ENCODE measurements at places on chromosomes 2 and 18.

GRCh38 chr2:150944315-150944714 lies 317.3 kb downstream of the RBM43 start:
- no peak for DNase-seq

- no peak for DNase-seq
Observed at GRCh38 chr2:128710729-128711128, 392.1 kb upstream of the HS6ST1 start.

DNA sequence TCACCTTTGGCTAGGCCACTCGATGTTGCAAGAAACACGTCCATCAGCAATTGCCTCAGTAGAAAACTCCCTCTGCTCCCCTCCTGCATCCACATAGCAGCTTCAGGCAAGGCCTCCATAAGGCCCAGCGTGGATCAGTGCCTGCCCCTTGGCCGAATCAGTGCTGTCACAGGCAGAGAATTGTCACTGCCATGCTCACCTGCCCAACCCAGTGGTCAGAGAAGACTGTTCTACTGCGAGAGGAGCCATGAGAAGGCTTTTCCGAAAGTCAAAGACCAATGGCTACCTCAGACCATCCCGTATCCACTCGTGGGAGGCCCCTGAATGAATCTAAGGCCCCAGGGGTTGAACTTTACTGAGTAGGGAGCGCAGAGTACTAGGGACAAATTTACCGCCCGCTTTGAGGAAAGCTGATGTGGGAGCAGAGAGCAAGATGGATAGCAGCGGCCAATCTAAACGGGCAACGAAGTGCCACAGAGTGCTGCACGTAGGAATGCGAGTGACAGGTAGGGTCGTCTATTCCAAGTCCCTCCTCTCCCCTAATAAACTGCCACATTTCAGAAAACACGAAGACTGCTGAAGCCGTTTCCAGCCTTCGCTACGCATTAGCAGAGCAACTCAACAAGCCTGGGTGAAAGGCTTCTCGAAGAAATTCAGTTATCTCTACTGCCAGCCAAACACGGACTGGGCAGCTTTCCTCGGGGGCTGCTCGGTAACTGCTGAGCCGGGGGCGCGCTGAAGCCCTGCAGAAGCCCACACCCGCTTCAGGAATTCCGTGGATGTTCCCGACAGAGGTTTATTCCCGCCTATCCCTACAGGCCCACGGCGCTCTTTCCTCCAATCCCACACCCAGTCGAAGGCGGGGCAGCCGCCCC lies 968 bp upstream of the RALBP1 start:
- DNase-seq = no peak

- DNase-seq = no peak
Observed at GRCh38 chr18:44458777-44459176, 221.9 kb upstream of the SETBP1 start.

DNA sequence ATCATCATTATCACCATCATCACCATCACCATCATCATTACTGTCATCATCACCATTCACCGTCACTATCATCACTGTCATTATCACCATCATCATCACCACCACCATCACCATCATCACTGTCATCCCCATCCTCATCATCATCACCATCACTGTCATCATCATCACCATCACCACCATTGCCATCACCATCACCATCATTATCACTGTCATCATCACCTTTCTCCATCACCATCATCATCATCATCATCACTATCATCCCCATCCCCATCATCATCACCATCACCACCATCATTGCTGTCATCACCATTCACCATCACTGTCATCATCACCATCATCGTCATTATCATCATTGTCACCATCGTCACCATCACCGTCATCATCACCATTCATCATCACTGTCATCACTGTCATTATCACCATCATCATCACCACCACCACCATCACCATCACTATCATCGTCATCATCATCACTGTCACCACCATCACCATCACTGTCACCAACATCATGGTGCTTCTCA lies 9.8 kb downstream of the HPCAL1 start:
- no peak for DNase-seq

DNA sequence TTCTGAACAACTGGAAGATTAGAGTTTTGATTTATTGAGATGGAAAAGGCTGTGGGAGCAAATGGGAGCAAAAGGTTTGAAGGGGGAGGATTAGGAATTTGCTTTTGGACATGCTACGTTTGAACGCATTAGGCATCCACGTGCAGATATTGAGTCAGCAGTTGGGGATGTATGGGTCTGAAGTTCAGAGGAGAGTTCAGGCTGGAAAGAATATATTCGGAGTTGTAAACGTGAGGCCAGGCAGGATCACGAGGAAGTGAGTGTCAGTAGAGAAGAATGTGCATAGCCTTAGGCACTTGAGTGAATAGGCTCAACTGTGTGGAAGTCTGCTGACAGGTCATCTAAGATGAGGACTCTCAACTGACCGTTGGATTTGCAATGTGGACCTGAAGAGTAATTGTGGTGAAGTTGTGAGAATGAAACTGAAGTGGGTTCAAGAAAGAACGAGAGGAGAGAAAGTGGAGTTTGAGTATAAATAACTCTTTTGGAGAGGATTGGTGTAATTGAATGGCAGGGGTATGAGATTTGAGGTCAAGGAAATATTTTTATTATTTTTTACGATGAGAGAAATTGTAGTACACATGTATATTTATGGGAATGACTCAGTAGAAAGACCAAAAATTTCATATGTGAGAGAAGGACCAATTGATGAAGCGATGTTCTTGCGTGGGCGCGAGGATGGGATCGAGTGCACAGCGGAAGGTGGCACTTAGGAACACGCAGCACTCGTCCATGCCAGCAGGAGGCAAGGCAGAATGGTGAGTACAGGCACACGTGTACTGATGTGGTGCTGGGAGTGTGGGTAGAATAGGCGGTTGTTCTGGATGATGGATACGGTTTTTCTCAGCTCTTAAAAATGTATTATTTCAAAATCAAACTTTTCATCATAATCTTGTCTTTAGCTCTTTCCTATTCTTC lies 40.5 kb upstream of the POLE4 start:
- DNase-seq = no peak

DNA sequence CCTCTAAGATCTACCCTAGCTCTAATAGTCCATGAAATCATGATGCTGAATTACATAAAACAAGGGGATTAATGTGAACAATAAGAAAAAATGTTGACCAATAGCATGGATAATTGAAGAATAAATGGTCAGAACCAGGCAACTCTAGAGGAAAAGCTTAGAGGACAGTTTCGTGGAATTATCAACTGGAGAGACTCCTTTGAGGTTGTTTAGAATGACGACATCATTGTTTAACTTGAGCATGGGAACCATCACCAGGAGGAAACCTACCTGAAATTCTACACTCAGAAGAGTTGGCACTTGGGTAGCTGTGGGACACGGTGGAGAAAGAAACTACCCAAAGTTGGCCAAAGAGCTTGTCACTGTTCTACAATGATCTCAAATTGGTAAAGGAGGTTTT lies 179.2 kb upstream of the EPAS1 start:
- no peak for DNase-seq

DNA sequence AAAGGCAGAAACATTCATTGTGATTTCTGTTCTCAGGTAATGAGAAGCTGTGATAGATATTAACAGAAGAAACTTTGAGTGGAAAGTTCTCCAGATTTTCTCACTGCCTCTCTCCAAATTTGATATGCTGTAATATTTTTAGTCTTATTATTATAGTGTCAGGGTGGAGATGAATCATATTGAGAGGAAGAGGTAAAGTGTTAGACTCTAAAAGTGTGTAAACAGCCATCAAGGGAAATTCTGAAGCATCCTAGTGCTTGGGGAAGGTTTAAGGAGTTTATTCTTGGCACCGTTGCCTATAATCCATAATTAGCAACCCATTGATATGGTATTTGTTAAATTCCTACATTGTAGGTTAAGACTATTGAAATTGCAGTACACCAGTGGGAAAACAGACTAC lies 104.7 kb upstream of the NABP1 start:
- DNase-seq = no peak

- no peak for DNase-seq
Observed at GRCh38 chr18:35172451-35173035, 68.3 kb upstream of the ZNF397 start.

DNA sequence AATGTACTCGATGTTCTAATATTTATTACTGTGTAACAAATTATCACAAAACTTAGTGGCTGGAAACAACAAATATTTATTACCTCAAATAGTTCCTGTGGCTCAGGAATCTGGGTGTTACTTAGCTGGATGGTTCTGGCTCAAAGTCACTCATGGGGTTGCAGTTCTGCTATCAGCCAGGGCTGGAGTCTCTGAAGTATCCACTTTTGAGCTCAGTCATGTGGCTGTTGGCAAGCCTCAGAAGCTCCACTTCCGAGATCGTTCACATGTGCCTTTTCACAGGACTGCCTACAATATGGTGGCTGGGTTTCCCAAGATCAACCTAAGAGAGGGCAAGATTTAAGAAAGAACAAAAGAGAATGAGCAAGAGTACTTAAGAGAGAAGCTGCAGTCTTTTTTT lies 19.4 kb upstream of the UBE2E3 start:
- no peak for DNase-seq

Measured in substantia nigra (tissue), 51 donors.